ENCODE measurements at places on chromosomes 4 and X. TPM values are rescaled to one million over a fixed set of nuclear protein-coding genes. Genes with fewer than 3 reads are reported as not detected.
A peak's percentile ranks its signal among the peaks of the same experiment; 100 is the strongest.

GRCh38 chrX:154733066-154733425 lies 17.8 kb downstream of the GAB3 start:
- DNase-seq: no peak

- DNase-seq: peak; percentile 66
These were observed 29.5 kb downstream of the DMP1 start for GRCh38 chr4:87679449-87680169.

Gene SCML2
- 1.7 TPM for total RNA-seq

Gene SLC2A9
- total RNA-seq: 0.43 TPM

Gene GAK
- total RNA-seq: 44.0 TPM

All from fibroblast of villous mesenchyme (primary cell).